ENCODE measurements at places on chromosomes 1 and 21. TPM values are rescaled to one million over a fixed set of nuclear protein-coding genes. Genes with fewer than 3 reads are reported as not detected.

The SPATA45 gene
- not detected for total RNA-seq

GRCh38 chr1:93207211-93207610 is 26.7 kb downstream of the CCDC18 start:
- DNase-seq, result no peak

DNA sequence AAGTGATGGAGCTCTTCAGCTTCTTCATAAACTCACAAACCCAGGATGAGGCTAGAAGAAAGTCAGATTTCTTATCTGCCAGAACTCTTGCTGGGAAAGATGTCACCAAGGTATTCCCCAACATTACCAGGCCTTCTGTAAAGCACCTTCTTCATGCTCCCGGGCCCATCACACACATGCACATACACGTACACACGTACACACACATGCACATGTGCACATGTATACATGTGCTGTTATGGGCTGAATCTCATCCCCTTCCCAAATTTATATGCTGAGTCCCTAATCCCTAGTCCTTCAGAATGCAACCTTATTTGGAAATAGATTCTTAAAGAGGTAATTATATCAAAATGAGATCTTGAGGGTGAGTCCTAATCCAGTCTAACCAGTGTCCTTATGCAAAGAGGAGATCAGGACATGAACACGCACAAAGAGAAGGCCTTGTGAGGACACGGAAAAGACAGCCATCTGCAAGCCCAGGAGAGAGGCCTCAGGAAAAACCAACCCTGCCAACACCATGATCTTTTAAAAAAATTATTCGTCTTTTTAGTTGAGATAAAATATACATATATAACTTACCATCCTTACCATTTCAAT is 76.4 kb upstream of the LYST start:
- DNase-seq, result no peak

The LRP8 gene
- 23.0 TPM for total RNA-seq

The ORC1 gene
- 0.22 TPM for total RNA-seq

Data from upper lobe of left lung (tissue), 6 donors.